ENCODE measurements at places on chromosomes 16 and 17. TPM values are rescaled to one million over a fixed set of nuclear protein-coding genes. Genes with fewer than 3 reads are reported as not detected.

DNA sequence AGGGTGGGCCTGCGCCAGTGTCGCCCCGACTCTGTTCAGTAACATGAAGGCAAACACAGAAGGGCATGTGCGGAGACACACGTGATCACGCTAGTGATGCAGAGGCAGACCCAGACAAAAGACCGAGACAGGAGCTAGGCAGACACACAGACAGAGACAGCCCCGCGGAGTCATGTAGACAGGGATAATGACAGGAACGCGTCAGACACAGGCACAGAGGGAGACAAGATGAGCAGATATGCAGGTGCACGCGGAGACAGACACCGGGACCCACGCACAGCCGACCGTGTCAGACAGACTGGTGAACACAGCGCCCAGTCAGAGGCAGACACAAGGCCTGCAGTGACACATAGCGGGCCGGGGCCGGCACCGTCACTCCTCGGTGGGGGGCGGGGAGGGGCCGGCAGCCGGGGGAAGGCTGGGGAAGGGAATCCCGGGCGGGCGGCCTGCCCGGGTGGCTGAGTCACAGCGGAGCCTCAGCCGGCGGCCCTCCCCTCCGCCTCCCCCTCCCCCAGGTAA lies 7.4 kb downstream of the KDM6B start:
- peak overlapping the region; percentile 79 for H3K4me3 ChIP-seq
- peak overlapping the region; percentile 99 for H3K27ac ChIP-seq
- H3K27me3 ChIP-seq: no peaks in the 10 kb centered on the region
- H3K36me3 ChIP-seq: peaks cover 23% of the 10 kb centered on the region

GRCh38 chr17:62321451-62321850 lies 58.9 kb upstream of the EFCAB3 start:
- no peak for DNase-seq
- H3K4me3 ChIP-seq: no peak overlapping the region
- H3K27ac ChIP-seq: no peak overlapping the region
- no peaks in the 10 kb centered on the region for H3K4me1 ChIP-seq

Gene CNTNAP1
- total RNA-seq: 9.0 TPM

Gene TBC1D3I
- total RNA-seq: 1.1 TPM

- H3K36me3 ChIP-seq: peaks cover 5% of the 10 kb centered on the region
- H3K27me3 ChIP-seq: no peaks in the 10 kb centered on the region
- no peak overlapping the region for H3K27ac ChIP-seq
- no peak for DNase-seq
Observed at GRCh38 chr17:58369214-58370031, 17.4 kb upstream of the SUPT4H1 start.
